ENCODE measurements at places on chromosomes 4 and X.

GRCh38 chr4:56611501-56611900 is 69.6 kb downstream of the HOPX start:
- no peak for DNase-seq

DNA sequence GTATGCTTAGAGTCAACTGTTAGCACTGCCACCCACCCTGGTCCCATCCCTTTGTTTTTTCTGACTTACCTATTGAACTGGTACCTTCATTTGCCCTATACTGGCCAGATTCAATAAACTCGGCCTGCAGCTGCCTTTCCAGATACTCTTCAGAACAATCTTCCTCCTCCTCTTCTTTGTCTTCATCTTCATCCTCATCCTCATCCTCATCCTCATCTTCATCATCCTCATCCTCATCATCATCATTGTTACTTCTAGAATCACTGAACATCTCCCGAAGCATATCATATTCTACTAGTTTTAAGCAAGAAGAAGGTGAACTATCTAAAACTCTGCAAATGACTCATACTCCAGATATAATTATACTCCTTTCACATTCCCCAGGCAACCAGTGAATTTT is 14.9 kb downstream of the TAF7L start:
- no peak for DNase-seq

DNA sequence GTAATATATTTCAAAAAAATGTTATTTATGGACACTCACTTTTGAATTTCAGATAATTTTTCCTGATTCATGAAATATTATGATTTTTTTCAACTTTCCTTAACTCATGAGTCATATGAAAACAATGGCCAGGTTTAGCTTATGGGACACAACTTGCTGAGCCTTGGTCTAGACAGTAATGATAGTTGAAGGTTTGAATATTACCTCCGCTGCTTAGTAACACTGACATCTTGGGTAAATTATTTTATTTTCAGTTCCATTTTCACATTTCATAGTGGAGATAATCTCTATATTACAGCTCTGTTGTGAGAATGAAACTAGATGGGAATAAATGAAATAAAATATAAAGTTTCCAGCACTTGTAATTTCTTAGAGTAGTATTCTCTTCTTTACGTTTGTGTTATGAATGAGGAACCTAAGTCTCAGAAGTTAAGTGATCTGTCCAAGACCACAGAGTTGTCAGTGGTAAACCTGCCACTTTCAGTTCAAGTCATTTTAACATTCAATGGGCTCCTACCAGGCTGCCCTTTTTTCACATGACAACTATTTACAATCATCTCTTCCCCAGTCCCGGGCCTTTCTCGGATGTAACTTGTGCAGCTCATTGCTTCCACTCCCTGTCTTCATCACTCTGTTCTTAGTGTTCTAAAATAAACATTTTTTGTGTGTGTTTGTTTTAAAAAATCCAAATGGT is 46.8 kb upstream of the GC start:
- DNase-seq = no peak

DNA sequence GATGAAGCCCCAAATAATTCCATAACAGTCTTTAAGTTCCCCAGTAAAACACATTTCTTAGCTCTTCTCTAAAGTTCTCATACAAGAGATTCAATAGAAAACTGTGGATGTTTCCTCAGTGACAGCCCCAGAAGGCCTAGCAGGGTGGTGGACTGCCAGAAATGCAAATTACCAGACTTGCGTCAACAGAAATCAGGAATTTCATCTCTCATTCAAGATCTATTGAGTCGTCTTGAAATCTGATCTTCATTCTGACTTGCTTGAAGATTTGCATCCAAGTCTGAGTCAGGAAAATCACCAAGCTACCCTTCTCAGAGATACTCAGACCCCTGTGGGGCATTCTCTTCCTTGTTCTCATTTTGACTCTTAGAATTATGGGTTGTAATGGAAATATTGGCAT is 68.9 kb upstream of the NDP start:
- DNase-seq = no peak

GRCh38 chr4:138348055-138348454 is 105.9 kb upstream of the SLC7A11 start:
- no peak for DNase-seq

DNA sequence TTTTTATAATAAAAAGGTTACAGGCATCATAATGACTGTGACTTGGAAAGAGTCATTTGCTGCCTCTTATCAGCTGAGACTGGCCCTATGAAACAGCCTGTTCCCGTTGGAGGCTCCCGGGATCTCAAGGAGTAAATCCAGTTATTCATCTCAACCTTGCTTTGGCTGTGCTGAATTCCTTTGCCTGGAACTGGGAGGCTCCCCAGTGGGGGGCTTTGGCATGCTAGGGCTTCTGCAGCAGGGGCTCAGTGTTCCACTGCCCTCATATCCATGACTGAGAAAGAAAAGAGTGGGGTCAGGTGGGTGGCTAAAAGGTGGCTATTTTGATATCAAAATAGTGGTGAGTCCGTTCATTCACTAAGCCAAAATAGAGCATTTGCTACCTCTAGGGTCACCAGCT is 71.2 kb downstream of the TRPC5 start:
- DNase-seq = no peak

GRCh38 chr4:189278597-189279165 is 662.0 kb upstream of the FRG1 start:
- no peak for DNase-seq

DNA sequence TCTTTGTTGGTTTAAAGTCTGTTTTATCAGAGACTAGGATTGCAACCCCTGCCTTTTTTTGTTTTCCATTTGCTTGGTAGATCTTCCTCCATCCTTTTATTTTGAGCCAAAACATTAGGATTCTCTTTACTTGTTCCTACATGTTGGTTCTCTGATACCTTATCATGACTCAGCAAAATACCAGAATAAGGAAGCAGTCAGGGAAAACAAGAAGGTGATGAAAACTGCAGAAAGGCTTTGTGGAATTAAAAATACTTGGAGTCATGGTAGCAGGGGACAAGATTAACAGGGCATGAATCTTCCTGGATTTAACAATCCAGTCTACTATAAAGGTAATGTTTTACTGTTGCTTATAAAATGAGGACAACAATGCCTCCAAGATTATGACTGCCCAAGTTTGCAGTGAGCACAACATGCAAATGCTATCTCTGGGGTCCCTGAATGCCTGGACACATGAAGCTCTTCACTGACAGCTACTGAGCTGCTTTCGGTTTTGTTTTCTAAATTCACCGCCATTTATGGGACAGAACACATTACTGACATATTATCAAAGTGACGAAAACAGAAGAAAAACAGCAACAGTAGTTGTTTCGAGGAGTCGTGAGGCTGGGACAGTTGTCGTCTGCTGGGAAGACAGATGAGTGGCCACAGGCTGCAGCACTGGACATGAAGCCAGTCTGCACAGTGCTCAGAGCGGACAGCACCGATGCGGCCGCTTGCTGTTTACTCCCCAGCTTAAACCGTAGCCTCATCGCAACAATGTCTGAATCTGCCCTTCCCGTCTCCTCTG is 174.5 kb upstream of the DKK2 start:
- DNase-seq = no peak

- DNase-seq = no peak
Measured at GRCh38 chr4:114373508-114373907, 225.1 kb upstream of the UGT8 start.

DNA sequence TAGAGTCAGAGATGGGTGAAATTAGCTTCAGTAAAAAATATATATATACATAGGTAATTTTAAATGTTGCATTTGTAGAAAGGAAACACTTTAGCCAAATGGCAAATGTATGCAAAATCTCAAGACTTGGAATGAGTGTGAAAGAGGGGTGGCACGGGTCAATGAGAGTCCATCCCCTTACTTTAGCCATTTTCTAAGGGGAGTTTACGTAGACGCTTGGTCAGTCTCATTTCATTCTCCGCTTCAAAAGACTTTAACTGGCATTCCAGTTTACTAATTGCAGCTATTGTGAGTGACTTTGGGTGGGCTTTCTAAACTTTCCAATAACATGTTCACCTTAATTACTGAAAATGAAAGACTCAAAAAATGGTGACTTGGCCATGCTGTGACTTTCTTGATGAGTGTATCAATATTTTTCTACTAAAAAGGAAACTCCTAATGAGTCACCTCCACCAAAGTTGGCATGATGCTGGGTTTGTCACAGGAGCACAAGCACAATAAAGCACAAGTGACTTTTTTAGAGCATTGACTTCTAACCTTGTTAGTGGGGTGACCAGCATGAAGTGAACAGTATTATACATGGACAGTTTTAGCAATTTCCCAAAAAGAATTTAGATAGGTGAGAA is 356.0 kb upstream of the RASGEF1B start:
- no peak for DNase-seq

DNA sequence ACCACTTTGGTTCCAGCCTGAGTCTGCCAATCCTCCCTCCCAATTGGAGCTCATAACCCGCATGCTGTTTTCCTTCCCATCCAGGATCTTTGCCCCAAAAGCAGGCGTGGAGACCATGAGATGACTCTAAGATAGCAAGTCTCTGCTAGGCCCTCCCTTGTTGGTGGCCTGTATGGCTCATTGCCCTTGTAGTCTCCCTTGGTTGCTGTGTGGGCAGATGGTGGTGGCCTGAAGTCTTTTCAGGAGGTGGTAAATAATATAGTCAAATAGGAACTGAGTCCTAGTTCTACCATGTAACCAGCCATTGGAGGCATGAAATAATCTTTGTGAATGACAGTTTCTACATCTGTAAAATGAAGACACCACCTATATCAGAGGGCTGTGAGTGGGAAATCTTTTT is 1.2 kb downstream of the ATP6AP1 start:
- no peak for DNase-seq

GRCh38 chr4:73392936-73393335 is 11.2 kb upstream of the ALB start:
- DNase-seq = no peak

- no peak for DNase-seq
Measured at GRCh38 chrX:13747836-13748235, 13.3 kb downstream of the OFD1 start.

GRCh38 chr4:164591666-164592065 is 162.3 kb upstream of the SMIM31 start:
- DNase-seq = no peak

DNA sequence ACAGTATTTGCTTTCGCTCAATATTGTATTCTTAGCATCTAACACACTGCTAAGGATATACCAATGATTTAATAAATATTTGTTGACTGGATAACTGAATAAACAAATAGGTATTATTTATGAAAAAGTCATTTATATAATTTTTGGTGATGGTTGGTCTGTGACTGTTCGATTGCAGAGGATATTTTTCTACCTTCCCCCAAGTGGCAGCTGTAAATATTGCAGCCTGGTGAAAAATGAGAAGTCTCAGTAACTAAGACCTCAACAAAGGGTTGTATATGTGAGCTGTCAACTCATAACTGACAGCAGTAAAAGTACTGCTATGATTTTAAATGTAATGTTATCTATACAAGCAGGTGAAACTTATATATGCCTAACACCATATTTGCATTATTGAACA is 36.0 kb downstream of the HTR2C start:
- no peak for DNase-seq

GRCh38 chrX:129593137-129593536 is 53.1 kb downstream of the OCRL start:
- no peak for DNase-seq

DNA sequence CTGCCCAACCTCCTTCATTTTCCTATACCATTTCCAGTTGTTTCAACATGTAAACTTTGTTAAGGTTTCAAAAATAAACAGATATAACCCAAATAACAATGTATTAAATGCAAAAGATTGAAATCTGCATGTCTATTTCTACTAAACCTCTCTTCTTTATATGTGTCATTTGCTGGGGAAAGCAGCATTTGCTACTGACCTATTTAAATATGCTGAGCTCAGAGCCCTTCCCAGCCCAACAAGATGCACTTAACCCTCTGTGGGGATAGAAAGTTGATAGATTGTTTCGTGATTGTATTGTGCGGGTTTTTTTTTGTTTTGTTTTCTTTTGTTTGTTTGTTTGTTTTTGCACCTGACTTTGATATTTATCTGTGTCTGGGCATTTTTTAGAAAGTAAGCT is 139.5 kb downstream of the UCHL1 start:
- DNase-seq = no peak

- DNase-seq = no peak
Measured at GRCh38 chrX:31551913-31552312, 480.1 kb upstream of the FTHL17 start.

DNA sequence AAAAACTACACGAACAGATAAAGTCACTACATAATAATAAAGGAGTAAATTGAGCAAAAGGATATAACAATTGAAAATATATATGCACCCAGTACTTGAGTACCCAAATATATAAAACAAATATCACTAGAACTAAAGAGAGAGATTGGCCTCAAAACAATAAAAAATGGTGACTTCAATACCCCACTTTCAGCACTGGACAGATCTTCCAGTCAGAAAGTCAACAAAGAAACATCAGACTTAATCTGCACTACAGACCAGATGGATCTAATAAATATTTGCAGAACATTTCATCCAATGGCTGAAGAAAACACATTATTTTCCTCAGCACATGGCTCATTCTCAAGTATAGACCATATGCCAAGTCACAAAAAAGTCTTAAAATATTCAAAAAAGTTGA is 503.6 kb downstream of the NAP1L3 start:
- DNase-seq = no peak

GRCh38 chr4:24137671-24138601 is 248.1 kb upstream of the PPARGC1A start:
- no peak for DNase-seq

DNA sequence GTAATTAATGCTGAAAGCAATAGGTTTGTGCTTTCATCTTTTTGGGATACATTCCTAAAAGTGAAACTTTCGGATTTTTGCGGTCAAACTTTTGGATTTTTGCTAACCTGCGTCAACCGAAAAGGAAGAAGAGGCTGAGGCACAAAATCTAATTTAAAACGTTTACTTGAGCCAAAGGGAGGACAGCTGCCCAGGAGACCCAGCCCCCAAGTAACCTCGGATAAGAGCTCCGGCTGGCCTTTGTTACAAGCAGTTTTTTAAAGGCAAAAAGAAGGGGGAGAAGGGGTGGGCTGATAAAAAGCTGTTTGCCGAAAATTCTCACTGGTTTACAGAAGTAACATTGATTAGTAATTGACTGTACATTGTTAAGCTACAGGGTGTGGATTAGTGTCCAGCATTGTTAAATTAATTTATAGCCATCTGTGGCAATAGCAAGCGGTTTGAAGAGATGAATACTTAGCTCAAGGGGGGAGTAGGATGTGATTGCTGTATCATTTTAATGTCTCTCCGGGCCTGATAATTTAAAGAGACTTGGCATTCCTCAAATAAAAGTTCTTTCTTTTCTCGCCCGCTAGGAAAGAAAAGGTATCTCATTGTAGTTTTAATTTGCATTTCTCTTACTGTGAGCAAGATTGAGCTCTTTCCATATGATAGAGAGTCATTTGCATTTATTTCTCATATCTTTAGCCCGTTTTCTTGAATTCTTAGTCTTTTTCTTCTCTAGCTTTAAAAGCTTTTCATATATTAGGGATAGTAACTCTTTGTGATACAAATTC is 59.1 kb upstream of the USP9X start:
- no peak for DNase-seq

DNA sequence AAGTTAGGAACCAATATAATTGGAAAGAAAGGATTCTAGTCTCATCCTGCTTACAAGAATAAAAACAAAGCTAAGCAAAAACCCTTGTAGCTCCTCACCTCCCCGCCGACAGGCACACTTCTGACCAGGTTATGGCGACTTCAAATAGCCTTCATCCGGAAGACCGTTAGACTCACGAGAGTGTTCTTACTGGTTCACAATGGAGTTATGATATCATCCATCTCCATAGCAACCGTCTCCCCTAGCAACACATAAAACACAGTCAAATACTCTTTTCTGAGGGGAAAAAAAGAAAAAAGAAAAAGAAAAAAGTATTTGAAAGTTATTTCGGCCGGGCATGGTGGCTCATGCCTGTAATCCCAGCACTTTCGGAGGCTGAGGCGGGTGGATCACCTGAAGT is at the start of gene IL13RA2:
TSS of gene IL13RA2 (minus strand) at position 162 of the 400 bp plus-strand sequence. CDS start 347 bp downstream, outside the sequence.
- no peak for DNase-seq

- no peak for DNase-seq
Measured at GRCh38 chrX:57044245-57044644, 48.9 kb upstream of the SPIN3 start.
